ENCODE measurements at places on chromosomes 7 and 10. TPM values are rescaled to one million over a fixed set of nuclear protein-coding genes. Genes with fewer than 3 reads are reported as not detected.

DNA sequence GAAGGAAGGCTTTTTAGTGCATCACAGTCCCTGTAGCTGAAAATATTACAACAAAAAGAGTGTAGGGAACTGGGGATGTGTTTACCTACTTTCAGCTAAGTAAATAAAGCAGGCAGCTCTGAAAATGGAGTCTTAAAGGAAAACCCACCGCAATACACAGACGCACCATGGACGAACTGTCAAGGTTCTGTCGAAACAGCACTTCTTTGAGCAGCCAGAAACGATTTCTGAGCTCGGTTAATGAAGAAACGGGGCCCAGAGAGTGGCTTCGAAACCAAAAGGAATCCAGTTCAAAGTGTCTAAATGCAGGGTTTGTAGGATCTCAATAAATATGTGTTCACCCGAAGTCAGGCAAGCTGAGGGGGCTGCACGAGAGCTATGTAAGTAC, 275.4 kb upstream of the NEBL start:
- no peaks in the 10 kb centered on the region for H3K36me3 ChIP-seq
- peak overlapping the region; percentile 87 for H3K4me3 ChIP-seq
- DNase-seq, result peak; percentile 19

- no peak overlapping the region for H3K4me3 ChIP-seq
- no peak overlapping the region for H3K27ac ChIP-seq
- H3K4me1 ChIP-seq, result no peaks in the 10 kb centered on the region
These were observed 36.3 kb downstream of the AKR1B1 start for GRCh38 chr7:134422638-134423037.

DNA sequence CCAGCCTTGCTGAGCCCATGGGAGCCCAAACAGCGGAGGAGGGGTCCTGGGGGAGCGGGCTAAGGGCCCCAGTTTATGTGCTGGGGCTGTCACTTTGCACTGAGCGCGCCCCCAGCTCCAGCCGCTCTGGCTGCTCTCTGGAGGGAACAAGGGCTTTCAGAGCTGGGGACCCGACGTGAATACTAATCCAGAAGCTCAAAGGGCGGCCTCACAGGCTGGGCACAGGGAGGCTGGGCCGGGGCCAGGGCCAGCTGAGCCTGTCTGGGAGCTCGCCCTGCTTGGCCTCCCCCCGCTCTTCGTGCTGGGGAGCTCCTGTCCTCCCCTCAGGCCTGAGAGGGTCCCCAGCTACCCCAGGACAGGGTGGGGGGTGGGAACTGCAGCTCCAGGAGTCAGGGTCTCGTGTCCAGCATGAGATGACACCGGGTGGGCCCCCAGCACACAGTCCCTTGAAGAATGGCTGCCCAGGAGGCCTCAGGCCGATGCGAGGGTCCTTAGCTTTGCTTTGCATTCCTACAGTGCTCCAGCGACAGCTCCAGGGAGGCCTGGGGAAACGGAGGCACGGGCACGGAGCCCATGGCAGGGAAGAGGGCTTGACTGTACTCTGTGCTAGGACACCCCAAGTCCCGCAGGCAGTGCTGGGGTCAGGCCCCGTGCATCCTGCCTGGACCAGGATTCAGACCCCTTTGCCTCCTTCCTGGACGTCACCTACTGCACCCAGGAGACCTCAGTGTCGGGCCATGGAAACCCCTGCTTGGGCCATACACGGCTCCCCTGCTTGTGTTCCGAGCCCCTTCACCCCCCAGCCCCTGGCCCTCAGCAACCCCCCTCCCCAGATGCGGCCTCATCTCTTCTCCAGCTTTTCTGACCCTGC, 5.8 kb upstream of the AMZ1 start:
- H3K27me3 ChIP-seq, result peaks cover 3% of the 10 kb centered on the region
- no peaks in the 10 kb centered on the region for H3K4me1 ChIP-seq
- H3K4me3 ChIP-seq, result no peak overlapping the region
- DNase-seq, result no peak
- no peaks in the 10 kb centered on the region for H3K36me3 ChIP-seq
- no peak overlapping the region for H3K27ac ChIP-seq

DNA sequence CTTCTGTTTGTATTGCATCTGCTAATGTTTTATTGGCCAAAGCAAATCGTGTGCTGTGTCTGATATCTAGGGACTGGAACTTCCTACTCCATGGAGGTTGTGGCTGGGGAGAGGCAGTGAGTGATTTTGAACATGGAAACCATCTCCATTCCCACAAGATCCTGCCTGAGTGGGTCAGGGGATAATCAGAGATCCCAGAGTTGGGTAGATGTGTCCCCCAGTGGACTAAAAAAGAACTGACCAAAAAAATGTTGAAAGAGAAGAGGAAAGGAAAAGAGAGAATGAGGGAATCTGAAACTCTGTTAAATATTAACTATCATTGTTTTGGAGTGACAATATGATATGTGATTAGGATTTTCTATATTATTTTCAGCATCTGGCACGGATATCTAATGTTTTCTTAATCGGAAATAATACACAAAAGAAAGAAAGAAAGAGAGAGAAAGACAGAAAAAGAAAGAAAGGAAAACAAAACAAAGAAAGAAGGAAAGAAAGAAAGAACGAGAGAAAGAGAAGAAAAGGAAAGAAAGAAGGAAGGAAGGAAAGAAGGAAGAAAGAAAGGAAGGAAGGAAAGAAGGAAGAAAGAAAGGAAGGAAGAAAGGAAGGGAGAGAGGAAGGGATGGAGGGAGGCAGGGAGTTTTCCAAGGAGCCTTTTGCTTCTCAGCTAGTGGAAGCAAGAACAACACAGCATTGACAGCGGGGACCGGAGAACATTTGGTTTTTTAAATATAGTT, 638.5 kb downstream of the CCSER2 start:
- no peaks in the 10 kb centered on the region for H3K4me1 ChIP-seq
- H3K4me3 ChIP-seq, result no peak overlapping the region
- DNase-seq, result peak; percentile 4
- no peak overlapping the region for H3K27ac ChIP-seq

Gene SRGN
- not detected for total RNA-seq

DNA sequence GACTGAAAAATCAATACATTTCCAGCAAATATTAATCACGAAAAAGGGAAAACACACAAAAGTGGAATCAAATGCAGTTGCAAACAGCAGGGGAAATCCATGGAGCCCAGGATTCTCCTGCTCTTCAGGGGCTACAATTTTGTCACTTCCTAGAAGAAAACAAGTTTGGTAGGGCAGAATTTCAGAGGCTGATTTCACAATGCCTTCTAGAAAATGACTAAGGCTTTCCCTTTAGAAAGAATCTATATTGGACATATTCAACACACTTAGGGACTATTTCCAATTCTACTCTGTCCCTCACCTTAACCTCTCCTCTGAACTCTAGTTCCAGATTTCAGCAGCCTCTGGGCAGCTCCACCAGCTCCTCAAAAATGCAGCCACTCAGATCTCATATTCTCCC, 111.3 kb downstream of the HECTD2 start:
- no peak overlapping the region for H3K27ac ChIP-seq
- no peaks in the 10 kb centered on the region for H3K27me3 ChIP-seq
- no peaks in the 10 kb centered on the region for H3K36me3 ChIP-seq
- no peak overlapping the region for H3K4me3 ChIP-seq
- H3K4me1 ChIP-seq, result no peaks in the 10 kb centered on the region

GRCh38 chr7:94453898-94454297, 55.7 kb upstream of the CASD1 start:
- H3K27ac ChIP-seq, result no peak overlapping the region
- DNase-seq, result no peak
- H3K4me1 ChIP-seq, result no peaks in the 10 kb centered on the region

Measured in GM23338 (cell line).